Osteocyte (in vitro differentiated cells): ENCODE measurements at places on chromosomes 7 and 10. TPM values are rescaled to one million over a fixed set of nuclear protein-coding genes. Genes with fewer than 3 reads are reported as not detected.
A peak's percentile ranks its signal among the peaks of the same experiment; 100 is the strongest.

DNA sequence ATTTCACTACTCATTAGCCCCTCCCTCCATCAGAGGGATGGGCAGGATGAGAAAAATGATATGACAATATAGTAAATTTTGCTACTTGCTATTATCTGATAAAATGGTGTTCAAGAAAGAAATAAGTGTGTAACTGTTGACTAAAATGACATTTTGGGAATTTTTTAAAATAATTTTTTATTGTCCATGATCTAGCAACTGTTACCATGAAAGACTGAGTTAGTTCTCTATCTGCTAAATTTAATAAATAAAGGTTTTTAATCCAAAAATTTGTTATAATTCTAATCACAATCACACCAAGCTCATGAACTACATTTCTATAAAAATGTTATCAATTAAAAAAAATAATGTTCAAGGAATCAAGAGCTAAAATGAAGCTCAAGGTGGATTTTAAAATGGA is 28.7 kb upstream of the EPC1 start:
- DNase-seq, result no peak

- DNase-seq, result no peak
Measured at GRCh38 chr10:91820144-91820543, 21.9 kb downstream of the TNKS2 start.

GRCh38 chr7:16431646-16432424 is 10.5 kb upstream of the CRPPA start:
- DNase-seq, result no peak

DNA sequence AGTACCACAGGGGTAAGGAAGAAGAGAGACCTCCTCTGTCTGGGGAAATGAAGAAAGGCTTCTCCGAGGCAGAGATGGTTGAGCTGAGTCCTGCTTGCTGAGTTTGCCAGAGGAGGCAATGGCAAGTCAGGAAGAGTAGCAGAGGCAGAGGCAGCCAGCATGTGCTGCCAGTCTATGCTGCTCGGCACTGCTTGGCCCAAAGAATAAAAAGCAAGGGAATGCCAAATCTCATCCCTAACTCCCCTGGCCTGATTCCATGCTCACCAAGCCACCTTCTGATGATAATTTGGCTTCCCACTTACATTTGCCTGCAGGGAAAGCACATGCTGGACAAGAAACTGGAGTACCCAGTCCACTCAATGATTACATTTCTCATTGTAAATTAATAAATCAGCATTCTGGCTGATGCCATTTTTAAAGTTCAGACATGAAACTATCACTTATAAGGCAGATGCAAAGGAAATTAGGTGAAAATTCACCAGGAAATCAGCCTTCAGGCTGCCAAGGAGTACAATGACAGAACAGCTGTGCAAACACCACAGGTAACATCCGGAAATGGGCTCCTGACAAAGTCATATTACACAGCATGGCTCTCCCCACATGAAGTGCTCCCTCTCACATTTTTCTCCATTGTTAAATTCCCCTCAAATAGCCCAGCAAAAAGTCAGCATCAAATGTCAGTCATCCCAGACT is 245.9 kb downstream of the MTERF1 start:
- no peak for DNase-seq

GRCh38 chr7:4189131-4189570 is 492.9 kb upstream of the FOXK1 start:
- no peak for DNase-seq

DNA sequence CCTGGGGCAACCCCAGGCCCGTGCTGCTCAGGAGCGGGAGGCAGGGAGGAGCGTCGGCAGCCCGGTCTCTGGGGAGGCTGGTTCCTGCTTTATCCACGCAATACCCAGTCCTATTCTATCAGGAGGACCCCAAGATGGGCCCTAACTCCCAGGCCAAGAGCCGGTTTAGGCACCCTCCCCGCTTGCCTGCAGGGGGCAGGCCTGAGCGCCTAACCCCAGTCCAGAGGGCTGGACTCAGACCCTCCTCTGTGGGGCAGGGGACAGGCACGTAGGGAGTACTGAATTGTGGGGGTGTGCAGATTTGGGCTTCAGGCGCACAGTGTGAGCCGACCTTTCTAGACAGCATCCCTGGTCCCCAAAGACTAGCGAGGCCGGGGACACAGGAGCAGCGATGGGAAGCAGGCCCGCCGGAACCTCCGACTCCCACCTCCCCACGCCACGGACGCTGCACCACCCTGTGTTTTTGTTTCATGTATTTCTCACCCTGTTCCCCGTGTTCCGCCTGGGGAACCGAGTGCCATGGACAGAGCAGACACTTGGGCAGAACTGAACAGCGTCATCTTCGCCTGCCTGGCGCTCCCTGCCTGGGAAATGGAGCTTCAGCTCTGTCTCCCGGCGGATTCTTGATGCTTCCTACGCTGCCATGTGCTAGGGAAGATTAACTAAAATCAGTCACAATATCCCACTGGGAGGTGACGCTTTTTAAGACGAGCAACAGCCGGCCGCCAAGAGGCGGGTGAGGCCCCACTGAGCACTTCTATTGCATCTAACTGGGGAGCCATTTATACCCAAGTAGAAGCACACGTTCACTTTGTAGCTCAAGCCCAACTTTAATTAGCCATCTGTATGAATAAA is 5.3 kb downstream of the NUDT1 start:
- no peak for DNase-seq

DNA sequence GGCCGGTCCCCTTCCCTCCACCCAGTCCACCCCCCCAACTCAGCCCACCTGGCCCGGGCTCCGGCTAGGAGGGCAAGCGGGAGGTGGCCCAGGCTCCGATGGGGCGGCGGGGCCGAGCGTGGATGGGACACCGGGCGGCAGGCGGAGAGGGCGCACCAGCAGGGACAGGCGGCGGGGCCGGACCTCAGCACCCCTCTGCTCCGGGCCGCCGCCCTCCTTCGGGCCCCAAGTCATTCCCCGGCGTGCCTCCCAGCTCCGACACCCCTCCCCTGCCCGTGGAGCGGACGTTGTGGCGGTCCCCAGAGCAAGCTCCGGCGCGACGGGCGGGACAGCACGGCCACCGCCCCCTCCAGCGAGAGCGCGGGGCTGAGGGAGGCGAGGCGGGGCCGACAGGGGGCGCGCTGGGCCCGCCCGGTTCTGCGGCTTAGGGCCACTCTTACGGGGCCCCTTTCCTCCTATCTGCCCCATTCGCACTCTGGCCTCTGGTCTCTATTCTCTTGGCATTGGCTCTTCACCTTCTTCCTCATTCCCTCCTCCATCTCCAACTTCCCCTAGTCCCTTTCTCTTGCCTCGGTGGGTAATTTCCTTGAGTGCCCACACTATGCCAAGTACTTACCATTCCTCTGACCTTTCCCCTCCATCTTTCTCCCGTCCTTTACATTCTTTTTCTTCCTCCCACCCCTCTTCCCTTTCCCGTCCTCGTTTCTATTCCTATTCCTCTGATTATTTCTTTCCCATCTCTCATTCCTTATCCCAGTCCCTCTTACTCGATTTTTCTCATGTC is 701 bp upstream of the GBX1 start:
- no peak for DNase-seq

GRCh38 chr10:42707234-42707633 is 68.9 kb upstream of the ZNF33B start:
- no peak for DNase-seq

- no peak for DNase-seq
Measured at GRCh38 chr7:128167042-128167701, 73.9 kb upstream of the LEP start.

GRCh38 chr10:43939939-43940820 is 291.5 kb upstream of the ZNF32 start:
- peak; percentile 49 for DNase-seq

- DNase-seq, result no peak
Measured at GRCh38 chr10:4767033-4767814, 58.8 kb upstream of the AKR1E2 start.

DNA sequence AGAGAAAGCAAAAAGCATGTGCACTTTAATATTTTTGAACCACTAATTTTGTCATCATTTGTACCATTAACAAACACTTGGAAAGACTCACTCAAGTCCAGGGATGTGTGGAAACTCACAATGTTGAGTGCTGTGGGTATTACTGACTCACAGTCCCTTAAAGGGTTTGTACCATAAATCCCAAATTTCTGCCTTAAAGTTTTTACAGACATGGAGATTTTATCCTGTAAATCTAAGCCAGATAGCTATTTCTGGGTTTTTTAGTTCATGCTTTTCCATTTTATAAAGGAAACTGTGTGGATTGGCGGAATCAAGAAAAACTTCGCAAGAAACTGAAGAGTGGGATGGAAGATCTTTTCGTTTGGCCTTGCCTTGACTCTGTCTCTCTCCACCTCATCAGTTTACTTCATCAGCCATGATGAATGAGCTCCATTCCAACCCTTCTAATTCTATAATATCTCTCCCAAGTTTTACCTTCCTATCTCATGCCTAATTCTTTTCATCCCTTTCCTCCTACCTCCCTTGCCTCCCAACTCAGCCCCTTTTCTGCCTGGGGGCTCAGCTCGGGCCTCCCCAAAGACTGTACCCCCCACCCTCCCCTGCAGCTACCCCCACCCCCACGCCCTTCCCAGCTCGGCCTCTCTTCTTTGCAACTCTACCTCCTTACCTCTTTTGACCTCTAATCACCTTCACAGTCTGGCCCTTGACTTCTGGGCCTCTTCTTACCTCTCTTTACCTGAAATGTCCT is 218.5 kb upstream of the MKLN1 start:
- DNase-seq, result no peak

- DNase-seq, result no peak
Measured at GRCh38 chr7:105890290-105890997, 14.0 kb upstream of the ATXN7L1 start.

GRCh38 chr7:116918704-116919103 is 34.6 kb upstream of the ST7 start:
- DNase-seq, result no peak

- peak; percentile 96 for DNase-seq
Measured at GRCh38 chr10:73887294-73888039, 13.1 kb upstream of the CAMK2G start.

DNA sequence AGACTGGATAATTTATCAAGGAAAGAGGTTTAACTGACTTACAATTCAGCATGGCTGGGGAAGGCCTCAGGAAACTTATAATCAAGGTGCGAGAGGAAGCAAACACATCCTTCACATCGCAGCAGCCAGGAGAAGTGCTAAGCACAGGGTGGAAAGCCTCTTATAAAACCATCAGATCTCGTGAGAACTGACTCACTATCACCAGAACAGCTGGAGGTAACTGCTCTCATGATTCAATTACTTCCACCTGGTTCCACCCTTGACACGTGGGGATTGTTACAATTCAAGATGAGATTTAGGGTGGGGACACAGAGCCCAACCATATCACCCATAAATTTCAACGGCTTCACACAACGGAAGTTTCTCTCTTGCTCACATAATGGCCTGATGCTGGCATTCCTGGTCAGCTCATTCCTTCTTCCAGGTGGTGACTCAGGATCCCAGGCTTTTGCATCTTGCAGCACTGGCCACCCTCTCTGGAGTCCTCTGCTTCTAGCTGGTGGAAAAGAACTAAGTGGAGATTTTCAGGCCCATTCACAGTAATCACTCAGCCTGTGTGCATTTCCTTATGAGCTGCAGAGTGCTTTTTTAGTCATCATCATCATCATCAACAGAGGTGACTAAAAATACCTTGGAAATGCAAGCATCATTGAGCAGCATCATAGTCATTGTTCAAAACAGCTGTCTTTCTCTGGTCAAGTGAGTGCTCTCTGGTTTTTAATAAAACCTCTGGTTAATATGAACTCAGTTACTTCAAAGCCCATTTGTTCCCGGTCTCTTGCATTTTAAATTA is 308.1 kb downstream of the SFMBT2 start:
- no peak for DNase-seq

HTR5A gene
- total RNA-seq, result not detected in 2 replicates

TAS2R3 gene
- total RNA-seq, result 1.6 and 2.6 TPM in 2 replicates

MOGAT3 gene
- not detected in 2 replicates for total RNA-seq
